ENCODE measurements at places on chromosomes 16 and 17.

DNA sequence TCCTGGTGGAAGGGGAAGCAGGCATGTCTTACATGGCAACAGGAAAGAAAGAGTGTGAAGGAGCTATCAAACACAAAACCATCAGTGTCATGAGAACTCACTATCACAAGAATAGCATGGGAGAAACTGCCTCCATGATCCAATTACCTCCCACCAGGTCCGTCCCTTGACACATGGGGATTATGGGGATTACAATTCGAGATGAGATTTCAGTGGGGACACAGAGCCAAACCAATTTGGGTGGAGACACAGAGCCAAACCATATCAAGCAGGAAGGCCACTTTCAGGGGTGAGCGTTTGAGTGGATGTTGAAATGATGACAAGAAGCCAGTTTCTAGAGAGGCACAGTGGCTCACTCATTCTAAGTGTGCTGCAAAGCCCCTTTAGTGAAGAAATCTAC, 143.8 kb downstream of the CPPED1 start:
- DNase-seq = no peak

GRCh38 chr16:11880007-11880406, 28.7 kb upstream of the RSL1D1 start:
- no peak for DNase-seq

DNA sequence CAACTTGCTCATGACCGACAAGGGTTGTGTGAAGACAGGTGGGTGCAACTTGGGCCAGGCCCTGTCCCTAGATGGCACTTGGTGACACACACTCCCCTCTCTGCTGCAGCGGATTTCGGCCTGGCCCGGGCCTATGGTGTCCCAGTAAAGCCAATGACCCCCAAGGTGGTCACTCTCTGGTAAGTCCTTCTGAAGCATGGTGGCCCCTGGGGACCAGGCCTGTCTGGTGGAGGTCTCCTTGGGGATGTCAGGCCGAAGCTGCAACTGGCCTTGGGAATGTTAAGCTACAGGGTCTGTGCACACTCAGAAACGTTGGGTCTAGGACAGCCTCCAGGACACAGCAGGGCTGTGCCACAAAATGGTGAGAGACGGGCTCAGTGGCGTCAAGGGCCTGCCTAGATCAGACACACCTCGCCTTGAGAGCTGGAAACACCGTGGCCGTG, 6.8 kb downstream of the CDK10 start:
- peak; percentile 66 for DNase-seq

DNA sequence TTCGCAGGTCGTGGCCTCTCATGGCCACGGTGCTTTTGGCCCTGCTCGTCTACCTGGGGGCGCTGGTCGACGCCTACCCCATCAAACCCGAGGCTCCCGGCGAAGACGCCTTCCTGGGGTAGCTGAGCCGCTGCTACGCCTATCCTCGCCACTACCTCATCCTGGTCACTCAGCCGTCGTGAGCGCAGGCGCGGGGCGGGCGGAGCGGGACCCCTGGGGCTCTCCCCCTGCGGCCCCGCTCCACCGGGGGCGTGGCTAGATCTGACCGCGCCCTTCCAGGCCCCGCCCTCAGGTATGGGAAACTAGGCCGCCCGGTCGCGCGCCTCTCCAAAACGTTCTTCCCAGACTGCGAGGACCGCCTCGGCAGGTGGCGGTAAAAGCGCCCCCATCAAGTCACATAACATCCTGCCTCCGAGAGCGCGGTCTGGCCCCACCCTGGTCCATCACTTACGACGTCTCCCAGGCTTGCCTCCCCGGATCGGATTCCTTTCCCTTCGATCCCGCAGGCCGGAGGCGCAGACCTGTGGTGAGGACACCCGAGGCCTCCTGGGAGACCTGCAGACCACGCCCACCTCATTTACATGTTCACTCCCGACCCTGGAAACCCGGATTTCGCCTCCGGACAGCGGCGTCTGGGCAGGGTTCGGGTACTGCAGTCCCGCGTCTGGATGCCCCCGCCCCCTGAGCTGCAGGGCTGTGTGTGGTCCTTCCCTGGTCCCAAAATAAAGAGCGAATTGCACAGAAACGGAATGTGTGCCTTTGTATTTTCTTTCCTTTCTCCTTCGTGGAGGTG, 91.5 kb upstream of the TMEM97 start:
- DNase-seq = no peak

DNA sequence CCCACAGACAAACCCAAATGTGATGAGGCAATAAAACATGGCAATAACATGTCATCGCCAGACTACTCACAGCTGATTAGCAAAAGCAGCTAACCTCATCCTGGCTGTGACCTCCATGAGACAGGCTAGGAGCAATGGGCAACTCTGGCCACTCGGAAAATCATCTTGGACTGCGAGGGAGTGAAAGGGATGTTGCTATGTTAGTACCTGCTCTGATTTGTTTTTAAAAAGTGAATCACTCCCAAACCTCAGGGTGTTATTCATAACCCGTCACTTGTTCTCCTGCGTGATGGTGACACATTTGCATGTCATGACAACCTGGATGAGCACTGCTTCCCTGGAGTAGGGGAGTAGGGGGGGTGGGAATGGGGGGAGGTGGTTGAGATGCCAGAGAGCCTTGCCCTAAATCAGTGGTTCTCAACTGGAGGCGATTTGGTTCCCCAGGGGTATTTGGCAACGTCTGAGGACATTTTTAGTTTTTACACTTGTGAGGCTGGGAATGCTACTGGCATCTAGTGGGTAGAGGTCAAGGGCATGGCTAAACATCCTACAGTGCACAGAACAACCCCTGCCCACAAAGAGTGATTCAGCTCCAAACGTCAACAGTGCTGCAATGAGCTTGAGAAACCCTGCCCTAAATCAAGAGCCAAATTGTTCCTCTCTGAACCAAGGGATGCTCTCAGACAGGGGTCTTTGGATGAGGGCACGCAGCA, 241.7 kb downstream of the SOX9 start:
- DNase-seq = no peak

DNA sequence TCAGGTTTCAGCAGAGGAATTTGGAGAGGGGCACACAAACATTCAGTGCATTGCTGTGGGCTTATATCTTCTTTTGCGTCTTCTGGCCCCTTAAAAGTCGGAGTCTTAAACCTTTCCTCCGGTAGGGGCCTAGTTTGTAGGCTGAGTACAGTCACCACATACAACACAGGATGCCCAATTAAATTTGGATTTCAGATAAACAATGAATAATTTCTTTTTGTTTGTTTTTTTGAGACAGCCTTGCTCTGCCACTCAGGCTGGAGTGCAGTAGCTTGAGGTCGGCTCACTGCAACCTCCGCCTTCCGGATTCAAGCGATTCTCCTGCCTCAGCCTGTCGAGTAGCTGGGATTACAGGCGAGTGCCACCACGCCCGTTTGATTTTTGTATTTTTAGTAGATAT, 26.7 kb upstream of the ADORA2B start:
- DNase-seq = peak; percentile 19

GRCh38 chr17:75346906-75347305, 57.7 kb upstream of the SLC25A19 start:
- no peak for DNase-seq

- no peak for DNase-seq
Observed at GRCh38 chr17:62139141-62139540, 74.1 kb upstream of the MED13 start.

- no peak for DNase-seq
Observed at GRCh38 chr17:75588596-75589011, 1.0 kb downstream of the MYO15B start.

DNA sequence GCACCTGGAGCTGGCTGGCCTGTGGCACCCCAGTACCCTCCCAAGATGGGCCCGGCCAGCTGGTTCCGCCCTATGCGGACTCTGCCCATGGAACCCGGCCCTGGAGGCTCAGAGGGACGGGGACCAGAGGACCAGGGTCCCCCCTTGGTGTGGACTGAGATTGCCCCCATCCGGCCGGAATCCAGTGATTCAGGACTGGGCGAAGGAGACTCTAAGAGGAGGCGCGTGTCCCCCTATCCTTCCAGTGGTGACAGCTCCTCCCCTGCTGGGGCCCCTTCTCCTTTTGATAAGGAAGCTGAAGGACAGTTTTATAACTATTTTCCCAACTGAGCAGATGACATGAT, 12.0 kb downstream of the TBX21 start:
- DNase-seq = no peak

DNA sequence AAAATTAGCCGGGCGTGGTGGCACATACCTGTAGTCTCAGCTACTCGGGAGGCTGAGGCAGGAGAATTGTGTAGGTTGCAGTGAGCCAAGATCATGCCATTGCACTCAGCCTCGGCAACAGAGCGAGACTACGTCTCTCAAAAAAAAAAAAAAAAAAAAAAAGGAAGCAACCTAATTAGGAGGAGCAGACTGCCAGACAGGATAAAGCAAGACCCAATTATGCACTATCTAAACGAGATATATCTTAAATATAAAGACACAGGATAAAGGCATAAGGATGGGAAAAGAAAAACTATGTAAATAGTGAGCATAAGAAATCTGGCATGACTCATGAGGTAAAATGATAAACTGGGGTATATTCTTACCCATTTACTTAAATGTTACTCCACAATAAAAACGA, 4.9 kb downstream of the TXNDC11 start:
- no peak for DNase-seq

- DNase-seq = no peak
Observed at GRCh38 chr17:78196716-78197115, 9.6 kb downstream of the AFMID start.

DNA sequence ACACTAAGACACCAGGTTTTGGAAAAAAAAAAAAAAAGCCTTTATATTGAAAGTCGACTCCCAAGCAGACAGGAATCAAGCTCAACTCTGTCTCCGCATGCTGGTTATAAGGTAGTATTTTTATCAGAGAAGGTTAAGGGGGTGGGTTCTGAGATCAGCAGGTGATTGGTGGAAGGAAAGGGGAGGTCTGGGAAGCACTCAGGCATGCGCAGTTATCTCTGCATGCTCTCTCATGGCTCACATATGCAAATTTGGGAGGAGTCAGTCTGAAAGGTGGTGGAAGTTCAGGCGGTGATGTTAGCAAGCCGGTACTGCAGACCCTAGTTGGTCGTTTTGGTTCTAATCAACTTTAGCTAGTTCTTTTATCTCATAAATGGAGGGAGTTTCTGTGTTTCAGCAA, 357.6 kb upstream of the C16orf82 start:
- no peak for DNase-seq

DNA sequence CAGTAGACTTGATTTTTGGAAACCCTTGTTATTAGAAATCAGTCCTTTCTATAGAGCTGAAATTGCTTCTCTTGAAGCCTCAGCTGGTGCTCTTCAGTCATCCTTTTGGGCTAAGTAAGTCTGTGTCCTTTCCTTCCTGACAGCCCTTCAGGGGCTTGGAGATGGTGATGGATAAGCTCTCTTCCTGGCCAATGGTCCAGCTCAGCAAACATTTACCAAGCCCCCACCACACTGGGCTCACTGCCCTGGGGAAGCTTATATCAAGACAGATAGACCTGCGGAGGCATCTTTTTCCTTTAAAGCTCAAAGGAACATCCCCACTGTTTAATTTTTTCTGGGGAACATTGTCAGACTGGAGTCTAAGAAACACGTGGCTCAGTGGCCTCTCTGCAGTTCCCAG, 139.6 kb downstream of the HAPSTR1 start:
- DNase-seq = no peak

DNA sequence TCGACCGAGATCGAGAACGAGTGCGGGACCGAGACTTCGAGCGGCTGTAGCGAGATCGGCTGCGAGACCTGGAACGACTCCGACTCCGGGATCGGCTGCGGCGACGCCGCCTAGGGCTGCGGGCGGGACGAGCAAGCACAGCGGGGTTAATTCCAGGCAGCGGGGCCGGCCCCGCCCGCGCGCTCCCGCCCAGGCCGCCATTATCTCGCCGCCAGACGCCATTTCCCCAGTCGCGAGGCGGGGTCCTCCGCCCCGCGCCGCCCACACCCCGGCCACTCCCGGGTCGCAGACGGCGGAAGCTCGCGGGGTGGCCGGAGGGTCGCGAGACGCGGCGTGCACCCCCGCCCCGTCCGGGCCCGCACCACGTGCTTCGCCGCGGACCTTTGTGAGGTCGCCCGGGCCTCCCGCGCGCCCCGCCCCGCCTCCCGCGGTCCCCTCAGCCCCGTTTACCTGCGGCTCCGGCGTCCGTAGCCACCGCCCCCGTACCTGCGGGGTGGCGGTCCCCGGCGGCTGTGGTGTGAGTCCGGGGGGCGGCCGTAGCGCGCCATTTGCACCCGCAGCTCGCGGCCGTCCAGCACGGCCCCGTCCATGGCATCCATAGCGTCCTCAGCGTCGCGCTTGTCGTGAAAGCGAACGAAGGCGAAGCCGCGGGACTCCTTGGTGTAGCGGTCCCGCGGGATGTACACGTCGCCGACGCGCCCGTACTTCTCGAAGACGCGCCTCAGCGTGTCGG, 616 bp downstream of the SRSF2 start:
- peak; percentile 88 for DNase-seq

- no peak for DNase-seq
Observed at GRCh38 chr16:22077700-22078313, 14.5 kb upstream of the VWA3A start.

DNA sequence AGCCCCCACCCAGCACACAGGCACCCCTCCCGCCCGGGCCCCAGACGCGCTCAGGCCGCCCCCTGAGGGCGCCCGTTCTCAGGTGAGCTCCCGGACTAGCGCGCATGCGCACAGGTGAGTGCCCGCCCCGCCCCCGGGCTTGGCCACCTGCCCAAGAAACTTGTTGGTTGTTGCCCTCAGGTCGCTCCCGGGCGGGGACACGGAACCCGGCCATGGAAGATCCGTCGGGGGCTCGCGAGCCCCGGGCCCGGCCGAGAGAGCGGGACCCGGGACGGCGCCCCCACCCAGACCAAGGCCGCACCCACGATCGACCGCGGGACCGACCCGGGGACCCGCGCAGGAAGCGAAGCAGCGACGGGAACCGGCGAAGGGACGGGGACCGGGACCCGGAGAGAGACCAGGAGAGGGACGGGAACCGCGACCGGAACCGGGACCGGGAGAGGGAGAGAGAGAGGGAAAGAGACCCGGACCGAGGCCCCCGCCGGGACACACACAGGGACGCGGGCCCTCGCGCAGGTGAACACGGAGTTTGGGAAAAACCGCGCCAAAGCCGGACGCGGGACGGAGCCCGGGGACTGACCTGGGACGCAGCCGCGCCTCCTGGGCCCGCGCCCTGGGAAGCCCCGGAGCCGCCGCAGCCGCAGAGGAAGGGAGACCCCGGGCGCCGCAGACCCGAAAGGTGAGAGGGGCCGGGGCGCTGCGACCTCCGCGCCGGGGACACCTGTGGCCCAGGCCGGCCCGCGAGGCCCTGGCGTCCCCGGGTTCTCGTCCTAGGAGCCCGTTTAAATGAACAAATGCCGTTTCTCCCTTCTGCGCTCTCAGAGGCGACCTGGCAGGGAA, at the start of gene MARVELD3:
TSS of gene MARVELD3 (plus strand) at position 167 of the 840 bp plus-strand sequence. CDS start at position 213, 46 bp downstream.
- DNase-seq = no peak

Measured in coronary artery (tissue), 2 donors.